Anterior cingulate cortex (tissue), 58 donors: ENCODE measurements at places on chromosomes 4 and X.

DNA sequence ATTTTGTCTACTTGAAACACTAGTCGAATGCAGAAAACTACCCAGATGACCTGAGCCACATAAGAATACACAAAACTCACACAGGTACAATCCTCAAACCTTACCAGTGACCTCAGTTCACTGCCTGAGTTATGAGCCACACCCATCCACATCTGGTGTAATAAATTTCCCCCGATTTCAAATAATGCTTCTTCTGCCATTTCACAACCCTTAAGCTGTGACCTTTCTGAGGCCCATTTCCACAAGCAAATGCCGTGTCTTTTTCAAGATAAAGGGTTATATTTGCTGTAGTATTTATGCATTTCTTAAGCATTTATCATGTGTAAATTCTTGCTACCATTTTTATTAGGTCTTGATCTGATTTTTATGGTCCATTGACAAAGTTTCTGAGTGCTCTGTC lies 1.8 kb upstream of the ARHGEF38 start:
- DNase-seq: no peak

- no peak for DNase-seq
These were observed 130.4 kb downstream of the ARHGAP6 start for GRCh38 chrX:11535156-11535919.

DNA sequence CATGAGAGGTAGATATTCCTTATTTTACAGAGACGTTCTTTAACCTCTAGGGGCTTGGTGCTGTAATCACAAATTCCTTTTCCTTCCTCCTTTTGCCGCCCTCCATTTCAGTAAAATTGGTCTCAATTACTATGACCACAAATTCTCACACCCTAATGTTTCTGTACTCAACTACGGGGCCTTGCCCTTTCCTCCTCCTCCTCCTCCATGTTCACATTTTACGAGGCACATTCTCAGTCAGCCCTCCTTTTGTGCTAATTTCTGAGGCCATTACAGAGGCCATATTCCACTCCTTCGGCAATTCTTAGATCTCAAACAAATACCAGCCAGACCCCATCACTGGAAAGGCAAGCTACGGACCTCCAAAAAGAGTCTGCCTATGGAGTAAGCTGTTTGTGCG lies 92.1 kb downstream of the SH3KBP1 start:
- no peak for DNase-seq

DNA sequence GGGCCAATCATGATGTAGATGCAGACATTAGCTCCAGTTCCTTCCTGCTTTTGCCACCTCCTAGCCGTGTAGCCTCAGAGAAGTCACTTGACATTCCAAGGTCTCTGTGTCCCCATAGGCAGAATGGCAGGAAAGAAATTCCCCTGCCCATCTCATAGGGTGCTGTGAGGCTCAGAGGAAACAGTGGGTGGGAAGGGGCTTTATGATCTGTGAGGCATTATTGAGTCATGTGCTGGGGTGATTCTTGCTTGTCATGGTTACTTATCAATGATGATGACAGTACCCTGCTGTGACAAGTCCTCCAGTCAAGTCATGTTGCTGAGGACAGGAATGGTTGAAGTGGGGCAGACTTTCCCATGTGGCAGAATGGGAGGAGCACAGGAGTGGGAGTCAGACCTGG lies 63.7 kb downstream of the MSX1 start:
- no peak for DNase-seq

DNA sequence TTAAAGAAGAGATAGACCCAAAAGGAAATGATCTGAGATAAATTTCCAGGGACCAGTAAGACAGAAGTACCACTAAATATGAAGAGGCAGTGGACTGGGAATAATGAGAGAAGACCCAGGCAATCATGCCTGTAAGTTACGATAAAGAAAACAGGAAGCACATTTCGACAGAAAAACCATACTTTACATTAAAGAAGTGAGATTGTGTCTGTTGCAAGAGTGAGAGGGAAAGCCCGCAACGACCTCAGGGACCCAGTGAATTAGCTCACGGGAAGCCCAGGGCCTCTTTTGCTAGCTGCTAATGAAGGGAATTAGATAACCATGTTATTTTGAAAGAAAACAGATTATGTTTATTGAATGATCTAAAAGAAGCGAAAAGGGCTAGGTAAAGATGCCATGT lies 28.9 kb upstream of the ACSL1 start:
- DNase-seq: no peak

- no peak for DNase-seq
These were observed 703 bp upstream of the FTSJ1 start for GRCh38 chrX:48475296-48475695.

- no peak for DNase-seq
These were observed 149.9 kb downstream of the AMMECR1 start for GRCh38 chrX:110167952-110168451.

DNA sequence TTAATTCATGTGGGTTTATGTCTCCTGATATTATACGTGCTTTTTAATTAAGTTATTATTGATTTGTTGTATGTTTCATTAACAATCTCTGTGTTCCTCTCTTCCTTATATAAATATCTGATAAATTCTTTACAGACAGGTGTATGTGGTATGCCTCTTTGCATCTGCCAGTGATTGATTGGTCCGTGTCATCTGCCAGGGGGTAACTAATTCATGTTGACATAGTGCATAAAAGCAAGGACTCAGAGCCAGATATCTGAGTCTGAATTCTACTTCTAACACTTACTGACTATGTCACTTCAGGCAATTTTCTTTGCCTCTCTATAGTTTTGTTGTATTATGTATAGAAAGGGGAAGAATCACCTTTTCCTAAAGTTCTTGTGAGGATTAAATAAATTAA lies 5.2 kb upstream of the AMBN start:
- DNase-seq: no peak

DNA sequence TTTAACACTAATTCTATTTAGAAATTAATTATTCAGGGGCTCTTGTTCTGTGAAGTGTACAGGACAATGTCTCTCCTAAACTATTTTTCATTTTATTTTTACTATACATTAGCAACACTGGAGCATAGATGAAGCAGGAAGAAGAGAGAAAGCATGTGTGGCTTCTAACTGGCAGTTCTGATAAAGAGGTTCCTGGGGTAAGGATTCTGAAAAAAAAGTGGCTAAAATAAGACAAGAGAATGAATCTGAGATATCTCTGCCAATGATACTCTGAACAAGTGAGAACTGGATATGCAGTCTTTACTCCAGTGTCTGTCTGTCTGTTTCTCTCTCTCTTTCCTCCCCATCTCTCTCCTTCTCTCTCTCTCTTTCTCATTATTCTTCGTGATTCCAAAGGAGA lies 125.9 kb downstream of the MAML3 start:
- no peak for DNase-seq

- DNase-seq: no peak
These were observed 19.7 kb downstream of the NHSL2 start for GRCh38 chrX:71930298-71930697.
